Ammon's horn (tissue), 1 donor: ENCODE measurements at places on chromosomes 7 and 10.

DNA sequence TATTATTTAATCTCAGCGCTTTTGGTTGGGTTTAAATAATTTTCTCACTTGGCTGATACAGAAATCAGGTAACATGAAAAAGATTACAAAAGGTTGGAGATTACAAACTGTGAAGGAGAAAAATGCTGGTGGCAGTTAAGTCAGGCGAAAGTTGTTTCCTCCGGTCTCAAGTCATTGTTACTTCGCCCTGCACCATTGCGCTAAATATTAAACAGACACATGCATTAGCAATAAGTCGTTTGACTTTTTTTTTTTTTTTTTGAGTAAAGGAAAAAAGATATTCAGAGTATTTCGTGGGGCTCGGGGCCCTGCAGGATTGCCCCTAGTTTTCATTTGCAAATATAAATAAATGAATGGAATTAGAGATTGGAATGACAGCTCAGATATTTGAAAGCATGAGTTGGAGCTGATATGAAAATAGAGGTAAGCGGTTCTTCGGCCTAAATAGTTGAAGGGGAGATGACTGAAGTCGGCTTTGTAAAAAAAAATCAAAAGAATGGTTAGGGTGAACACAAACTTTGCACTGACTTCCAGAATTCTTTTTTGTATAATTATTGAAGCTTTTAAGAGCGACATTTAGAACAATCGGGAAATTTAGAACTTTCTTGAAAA is 914 bp downstream of the SDHAF3 start:
- DNase-seq = no peak

DNA sequence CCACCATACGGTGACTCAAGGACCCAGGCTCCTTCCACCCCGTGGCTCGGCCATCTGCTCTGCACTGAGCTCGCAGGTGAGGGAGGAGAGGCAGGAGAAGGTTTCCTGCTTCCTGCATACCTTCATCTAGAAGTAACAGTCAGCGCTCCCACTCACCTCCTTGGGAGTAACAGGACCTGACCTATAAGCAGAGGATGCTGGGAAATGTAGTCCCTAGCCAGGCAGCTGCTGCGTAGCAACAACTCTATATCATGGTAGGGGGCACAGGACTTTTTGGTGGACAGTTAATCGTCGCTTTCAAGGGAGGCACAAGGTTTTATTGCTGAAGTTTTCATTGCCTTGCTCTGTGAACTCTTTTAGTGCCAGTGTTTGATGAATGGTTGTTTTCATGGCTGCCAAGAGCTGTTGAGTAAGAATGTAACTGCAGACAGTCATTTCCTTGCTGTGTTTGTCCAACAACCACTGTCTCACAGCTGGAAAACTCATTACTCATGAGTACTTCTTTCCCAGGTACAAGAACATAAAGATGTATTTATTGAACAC is 10.2 kb upstream of the ZFYVE27 start:
- no peak for DNase-seq

DNA sequence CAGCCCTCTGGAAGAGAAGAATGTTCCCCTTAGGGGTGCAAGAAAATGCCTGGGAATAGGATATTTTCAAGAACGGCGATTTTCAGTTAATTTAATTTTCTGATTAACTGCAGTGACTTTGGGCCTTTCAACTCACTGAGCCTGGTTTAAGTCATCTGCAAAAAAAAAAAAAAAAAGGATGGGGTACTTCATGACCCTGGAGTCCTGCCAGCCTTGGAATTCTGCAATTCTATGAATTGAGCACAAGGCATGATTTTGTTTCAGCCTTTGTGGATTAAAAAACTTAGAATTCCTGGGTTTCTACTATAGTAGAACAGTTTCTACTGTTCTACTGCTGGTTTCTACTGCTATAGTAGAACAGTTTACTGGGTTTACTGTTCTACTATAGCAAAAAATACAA is 58.3 kb upstream of the CALD1 start:
- DNase-seq = no peak

GRCh38 chr7:80721883-80722615 is 83.6 kb downstream of the CD36 start:
- peak; percentile 66 for DNase-seq

DNA sequence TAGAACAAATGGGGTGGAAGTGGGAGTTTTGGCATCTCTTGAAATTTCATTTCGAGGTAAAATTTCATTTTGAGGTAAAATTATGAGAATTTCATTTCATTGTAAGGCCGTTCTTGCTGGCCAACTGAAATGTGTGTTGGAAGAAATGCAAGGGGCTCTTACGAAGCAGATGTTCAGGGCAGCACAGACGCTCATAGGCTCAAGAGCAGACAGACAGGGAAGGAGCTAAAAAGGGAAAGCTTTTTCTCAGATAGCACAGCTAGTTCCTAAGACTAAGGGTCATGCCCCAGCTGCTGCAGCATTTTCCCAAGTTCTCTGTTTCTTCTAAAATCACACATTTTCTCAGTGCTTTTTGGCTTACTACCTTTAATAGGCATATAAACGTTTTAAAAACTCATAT is 65.1 kb upstream of the SFMBT2 start:
- peak; percentile 67 for DNase-seq

- no peak for DNase-seq
Observed at GRCh38 chr7:77239471-77239870, 39.9 kb upstream of the FGL2 start.

GRCh38 chr7:148253629-148254028 is 336.9 kb upstream of the C7orf33 start:
- DNase-seq = no peak

DNA sequence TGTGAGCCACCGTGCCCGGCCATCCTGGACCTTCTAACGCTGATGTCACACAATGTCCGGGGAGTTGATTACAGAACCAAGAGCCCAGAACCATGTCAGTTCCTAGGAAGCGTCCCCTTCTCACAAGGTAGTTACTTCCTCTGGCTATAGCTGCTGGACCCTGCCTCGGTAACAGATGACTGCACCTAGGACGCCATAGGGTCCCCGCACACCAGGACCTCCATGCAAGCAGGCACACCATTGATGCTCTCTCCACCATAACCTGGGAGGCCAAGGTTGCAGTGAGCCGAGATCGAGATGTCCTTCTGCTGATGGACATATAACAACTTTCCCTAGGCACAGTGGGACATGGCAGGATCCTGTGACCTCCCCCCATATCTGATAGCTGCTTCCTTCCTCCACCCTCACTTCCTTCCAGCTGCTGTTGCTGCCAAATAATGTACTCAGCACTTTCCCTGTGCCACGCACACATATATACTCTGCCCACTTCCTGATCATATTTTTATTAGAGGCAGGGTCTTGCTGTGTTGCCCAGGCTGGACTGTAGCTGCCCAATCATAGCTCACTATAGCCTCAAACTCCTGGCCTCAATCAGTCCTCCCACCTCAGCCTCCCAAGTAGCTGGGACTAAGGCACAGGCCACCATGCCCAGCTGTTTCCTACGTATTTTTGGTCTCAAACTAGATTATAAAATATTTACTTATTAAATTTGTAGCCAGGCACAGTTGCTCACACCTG is 3.5 kb upstream of the SNX8 start:
- DNase-seq = no peak

GRCh38 chr7:21653623-21654022 is 110.8 kb downstream of the DNAH11 start:
- no peak for DNase-seq

- DNase-seq = peak; percentile 77
Observed at GRCh38 chr10:452512-453426, 236.7 kb downstream of the DIP2C start.

DNA sequence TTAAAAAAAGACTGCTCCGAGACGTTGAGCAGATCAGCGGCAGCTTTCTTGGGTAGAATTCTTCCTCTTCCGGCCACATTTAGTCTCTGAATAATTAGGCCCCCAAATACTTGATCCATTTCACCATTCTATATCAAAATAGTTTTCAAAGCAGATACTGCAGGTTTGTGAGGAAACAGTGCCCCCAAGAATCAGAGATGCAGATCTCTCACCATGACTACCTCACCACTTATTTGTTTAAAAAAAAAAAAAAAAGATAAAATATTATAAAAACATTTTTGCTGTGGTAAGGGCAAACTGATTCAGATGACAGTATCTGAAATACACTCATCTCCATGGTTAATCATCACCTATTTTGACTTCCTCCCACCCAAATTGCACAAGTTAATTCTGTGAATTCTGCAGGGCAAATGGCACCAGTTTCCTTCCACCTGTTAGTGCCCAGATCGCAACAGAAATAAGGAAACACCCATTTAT is 210.4 kb downstream of the FAM107B start:
- no peak for DNase-seq

DNA sequence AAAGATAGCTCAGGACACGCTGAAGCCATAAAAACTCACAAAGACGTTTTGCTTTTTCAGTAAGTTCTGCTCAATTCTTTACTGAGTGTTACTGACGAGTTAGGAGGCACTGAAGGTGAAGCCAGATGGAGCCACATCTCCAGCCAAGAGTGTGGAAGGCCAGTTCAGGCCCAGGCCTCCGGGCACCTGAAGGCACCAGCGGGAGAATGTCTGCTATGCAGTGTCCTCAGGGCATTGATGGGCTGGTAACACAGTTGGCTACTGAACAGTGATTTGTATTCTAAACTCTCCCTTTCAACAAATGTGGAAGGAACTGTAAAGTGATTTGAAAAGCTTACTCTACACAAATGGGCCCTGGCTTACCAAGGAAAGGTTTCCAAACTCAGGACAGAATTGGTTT is 64.8 kb upstream of the SVIL start:
- no peak for DNase-seq

DNA sequence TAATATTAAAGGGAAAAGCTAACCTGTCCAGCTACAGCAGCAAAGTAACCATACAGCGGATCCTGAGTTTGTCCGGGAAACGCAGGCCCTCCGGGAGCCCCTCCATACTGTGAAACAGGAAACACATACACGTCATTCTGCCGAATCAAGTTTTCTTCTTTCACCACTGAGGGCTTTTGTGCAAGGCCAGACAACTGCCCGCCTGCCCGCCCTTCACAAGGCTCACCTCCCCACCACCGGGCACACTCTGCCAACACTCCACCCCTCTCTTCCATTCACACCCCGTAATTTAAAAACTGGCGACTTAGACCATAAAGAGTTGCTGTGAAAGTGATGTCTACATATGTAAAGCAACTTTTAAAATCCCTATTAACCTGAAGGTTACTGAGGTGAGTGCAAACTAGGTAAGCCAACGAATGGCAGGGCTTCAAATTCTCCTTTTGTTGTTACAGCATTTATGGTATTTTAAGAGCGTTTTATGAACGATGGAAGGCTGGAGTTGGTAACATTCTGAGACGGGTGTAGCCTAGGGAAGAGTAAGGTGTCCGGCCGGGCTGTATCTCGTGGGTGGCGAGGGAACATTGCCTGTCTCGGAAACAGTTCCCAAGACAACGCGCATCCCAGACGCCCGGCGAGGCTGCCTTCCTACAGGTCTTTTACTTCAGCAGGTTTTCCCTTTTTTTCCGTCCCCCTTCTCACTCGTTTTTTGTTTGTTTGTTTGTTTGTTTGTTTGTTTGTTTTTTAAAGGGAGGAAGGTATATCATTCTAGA is 817 bp downstream of the SRI start:
- peak; percentile 78 for DNase-seq

GRCh38 chr7:150406567-150407421 is 27.7 kb downstream of the ZNF775 start:
- DNase-seq = no peak

DNA sequence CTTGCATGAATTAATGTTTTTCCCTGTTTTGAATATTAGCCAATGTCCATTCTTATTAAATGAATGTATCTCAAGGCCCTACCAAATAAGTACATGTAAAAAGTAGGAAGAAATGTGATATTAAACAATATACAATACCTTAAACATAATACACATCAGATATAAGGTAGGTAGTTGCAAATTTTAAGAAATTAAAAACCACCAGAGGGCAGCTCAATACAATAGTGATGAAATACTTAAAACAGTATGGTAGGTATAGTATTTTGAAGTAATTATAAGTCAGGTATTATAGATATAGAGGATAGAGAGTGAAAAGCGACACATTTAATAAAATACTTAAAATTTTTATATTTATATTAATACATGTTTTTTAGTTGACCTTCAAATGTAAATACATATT is 43.6 kb upstream of the CDK14 start:
- no peak for DNase-seq

- no peak for DNase-seq
Observed at GRCh38 chr10:16799621-16800020, 17.6 kb downstream of the RSU1 start.
